ENCODE measurements at places on chromosomes 3 and 15.

DNA sequence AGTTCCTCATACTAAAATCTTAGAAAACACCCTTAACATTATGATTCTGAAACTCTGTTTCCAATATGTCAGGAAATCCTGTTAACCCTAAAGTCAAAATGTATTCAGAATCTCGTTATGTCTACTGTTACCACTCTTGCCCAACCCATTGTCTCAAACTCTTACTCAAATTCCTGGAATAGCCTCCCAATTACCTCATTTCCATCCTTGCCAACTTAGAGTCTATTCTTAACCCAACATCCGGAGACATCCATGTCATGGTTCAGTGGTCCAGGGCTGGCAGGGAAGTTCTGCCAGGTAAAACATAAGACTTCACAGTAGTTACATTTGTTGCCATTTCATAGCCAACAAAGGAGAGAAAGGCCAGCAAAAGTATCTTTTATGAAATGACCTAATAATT lies 593.9 kb downstream of the PYDC2 start:
- no peak for DNase-seq

DNA sequence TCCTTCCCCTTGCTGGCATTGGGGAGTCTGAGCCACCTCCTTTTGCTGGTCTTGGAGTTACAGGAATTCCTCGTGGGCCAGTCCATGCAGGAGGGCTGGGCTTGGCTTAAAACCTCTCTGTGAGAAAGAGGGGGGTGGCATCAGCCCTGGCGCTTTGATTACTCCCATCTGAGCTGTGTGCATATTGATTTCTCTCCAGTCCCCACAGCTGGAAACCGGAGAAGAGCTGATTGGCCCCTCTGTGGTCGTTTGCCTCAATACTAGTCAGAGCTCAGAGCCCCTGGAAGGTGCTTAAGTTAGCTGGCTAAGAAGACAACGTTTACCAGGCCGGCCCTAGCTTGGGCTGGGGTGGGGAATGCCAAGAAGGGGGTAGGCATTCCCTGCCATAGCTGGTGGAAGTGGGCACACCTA lies 4.0 kb upstream of the RASGRF1 start:
- DNase-seq = no peak

GRCh38 chr15:70833422-70833821 lies 20.5 kb downstream of the LARP6 start:
- DNase-seq = no peak

- DNase-seq = no peak
Measured at GRCh38 chr3:64885055-64885454, 197.3 kb upstream of the ADAMTS9 start.

DNA sequence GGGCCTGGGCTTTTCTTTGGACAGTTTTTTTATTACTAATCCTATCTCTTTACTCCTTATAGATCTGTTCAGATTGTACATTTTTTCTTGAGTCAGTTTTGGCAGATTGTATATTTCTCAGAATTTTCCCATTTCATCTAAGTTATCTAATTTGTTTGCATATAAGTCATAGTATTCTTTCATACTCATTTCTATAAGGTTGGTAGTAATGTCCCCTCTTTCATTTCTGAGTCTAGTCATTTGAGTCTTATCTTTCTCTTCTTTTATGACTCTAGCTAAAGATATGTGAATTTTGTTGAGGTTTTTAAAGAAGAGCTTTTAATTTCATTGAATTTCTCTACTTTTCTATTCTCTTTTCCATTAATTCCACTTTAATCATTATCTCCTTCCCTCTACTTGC lies 27.2 kb downstream of the TRPM1 start:
- no peak for DNase-seq

GRCh38 chr3:32440611-32441350 lies 49.1 kb downstream of the CMTM7 start:
- DNase-seq = no peak

GRCh38 chr3:157122116-157122515 lies 37.8 kb downstream of the CCNL1 start:
- no peak for DNase-seq

DNA sequence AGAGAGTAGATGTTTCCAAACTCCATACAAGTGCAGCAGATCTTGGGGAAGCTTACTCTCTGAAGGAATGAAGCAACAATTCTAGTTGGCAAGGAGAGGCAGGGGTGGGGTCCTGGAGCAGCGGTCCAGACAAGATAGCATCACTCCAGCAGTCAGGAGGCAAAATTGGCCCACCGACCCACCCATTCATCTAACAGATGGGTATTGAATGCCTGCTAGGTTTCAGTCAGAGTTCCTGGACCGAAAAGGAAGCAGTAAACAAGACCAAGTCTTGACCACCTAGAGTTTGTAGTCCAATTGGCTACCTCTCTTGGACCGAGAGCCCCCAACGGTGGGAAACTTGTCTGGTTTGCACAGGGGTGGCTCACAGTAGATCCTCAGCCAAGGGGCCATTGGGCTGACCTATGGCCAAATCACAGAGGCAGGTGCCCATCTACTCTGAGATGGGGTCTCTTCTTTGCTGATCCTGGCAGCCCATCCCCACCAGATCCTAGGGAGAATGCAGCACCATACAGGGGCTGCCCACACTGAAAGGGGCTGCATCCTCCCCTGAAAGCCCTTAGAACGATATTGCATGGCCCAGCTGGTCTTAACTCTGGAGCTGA lies 74.3 kb downstream of the CORO2B start:
- no peak for DNase-seq
